Stimulated activated CD8-positive, alpha-beta memory T cell treated with anti-CD3 and anti-CD28 coated beads, Interleukin-4, amount 100 ng/mL, for 4 hours (primary cell): ENCODE measurements at places on chromosomes 1 and 21.
A peak's percentile ranks its signal among the peaks of the same experiment; 100 is the strongest.

- no peak for DNase-seq
These were observed 633 bp upstream of the RFX5 start for GRCh38 chr1:151347523-151348246.

DNA sequence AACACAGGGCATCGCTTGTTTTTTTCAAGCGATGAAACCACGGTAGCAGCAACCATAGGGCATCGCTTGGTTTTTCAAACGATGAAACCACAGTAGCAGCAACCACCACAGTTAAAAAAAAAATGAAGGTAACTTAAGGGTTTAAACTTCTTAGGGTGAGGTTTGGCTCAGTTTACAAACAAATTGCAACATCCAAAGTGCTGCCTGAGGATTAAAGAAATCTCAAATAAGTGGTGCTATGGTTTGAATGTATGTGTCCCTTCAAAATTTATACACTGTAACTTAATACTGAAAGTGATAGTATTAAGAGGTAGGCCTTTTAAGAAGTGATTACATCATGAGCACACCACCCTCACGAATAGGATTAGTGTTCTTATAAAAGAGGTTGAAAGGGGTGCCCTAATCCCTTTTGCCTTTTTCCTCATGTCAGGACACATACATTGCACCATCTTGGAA, 6.4 kb upstream of the GBP5 start:
- DNase-seq, result no peak

- no peak for DNase-seq
These were observed 69.3 kb downstream of the POU2F1 start for GRCh38 chr1:167289966-167290365.

GRCh38 chr1:28122183-28122582, 33.8 kb upstream of the EYA3 start:
- no peak for DNase-seq

DNA sequence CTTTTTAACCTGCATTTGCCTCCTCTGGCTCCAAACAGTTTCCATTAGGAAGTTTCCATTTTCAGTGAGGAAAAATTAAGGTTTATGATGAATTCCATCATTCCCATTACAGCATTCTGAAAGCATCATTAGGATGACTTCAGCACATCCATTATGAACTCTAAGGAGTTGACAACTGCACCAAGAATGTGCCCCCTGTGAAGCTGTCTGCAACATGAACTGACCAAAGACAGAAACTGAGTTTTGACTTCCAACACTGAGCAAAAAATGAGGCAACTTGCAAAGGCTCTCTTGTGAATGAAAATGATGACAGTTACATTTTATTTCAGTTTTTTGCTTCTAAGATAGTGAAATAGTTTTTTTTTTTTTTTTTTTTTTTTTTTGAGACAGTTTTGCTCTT, 18.3 kb upstream of the KCNE1 start:
- DNase-seq, result no peak

- no peak for DNase-seq
These were observed 9.9 kb downstream of the GIPC2 start for GRCh38 chr1:78055565-78056132.

DNA sequence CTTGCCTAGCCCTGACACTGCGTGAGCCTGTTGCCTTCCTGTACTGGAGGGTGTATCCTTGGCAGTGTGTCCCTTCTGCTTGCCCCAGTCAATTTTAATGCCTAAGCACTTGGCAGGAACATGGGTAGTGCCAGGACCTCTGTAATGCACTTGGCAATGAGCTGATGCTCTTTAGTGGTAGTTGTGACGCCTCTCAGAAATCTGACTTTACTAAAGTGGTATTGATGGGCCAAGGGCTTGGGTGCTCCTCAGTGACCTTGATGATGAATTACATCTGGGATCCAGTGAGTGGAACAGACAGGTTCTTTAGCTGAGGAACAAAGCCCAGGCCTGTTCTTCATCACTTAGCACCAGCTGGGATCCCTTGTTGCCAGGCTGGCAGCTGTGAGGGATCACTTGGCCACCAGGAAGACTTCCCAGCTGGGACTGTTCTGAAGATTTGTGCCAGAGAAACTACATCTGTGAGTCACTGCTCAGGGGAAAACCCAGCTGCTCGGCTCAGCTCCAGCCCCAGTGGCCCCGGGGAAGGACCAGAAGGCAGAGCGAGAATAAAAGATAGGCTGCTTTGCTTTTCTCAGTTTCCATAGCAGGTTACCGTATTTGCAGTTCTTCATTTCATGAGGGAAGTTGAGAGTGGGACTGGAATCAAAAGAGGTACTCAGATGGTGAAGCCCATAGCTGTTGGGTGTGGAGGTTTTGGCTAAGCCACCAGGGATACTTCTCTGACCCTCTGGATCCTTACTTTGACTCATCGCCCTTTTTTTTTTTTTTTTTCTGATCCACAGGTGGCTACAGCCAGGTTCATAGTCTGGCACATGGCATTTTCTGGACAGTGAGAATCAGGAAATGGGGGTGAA, 28.5 kb upstream of the KCNA2 start:
- peak; percentile 37 for DNase-seq

DNA sequence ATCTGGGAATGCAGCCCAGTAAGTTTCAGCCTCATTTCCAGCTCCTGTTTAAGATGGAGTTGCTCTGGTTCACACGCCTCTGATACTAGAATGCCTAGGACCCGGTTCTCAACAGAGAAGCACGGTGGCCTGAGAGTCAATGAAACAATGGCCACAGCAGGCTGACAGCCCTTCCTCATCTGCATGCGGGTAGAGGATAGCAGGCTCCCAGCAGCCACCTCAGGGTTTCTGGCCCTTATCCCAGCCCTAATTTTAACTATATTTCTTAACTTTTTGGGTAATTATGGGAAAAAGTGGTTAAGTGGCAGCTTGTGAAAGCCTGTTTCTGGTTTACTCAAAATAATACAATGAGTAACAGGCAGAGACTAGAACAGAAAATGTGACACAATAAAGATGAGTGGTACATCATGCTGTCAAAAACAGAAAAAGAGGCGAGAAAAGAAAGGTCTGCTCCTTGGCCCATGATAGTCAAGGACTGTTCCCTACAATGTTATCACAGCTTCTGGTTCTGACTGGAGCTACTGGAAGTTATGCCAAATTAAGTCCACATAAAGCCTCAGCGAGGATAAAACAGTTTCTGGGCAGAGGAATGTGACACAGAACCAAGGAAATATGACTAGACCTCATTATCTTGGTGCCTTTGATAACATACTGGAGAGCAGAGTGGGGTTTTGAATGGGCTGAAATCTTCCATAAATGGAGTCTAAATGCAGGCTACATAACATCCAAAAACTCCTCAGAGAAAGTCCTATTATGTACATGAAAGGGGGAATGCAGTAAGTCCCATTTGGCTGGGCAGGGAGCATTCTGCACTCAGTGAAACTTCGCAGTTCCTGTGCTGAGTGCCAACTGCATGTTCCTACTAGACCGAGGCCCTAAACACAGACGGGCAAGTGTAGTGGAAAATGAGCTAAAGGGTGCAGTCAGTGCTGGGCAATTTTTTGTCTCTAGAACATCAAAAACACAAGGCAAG, 92.1 kb downstream of the NIBAN1 start:
- DNase-seq, result no peak

GRCh38 chr1:156958247-156958714, 37.8 kb downstream of the LRRC71 start:
- DNase-seq, result no peak

GRCh38 chr1:34904236-34905097, 25.0 kb downstream of the DLGAP3 start:
- no peak for DNase-seq

DNA sequence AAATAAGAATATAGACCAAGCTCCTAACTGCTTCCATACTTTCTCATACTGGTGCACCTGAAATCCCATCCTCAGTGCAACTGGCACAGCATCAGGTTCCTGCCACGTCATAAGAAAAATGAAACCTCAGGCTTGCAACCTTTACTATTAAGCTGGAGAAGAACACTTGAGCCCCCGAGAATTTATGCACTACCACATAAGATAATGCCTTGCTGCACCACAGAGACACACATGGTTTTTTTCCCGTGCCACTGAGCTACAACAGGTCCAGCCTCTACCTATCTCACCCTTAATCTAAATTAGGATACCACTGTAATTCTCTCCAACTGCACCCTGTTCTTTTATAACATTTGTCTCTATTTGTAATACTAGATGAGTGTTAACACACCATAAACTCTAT, 174.5 kb downstream of the DENND1B start:
- DNase-seq, result no peak

- DNase-seq, result no peak
These were observed 27.1 kb downstream of the GPBP1L1 start for GRCh38 chr1:45659222-45659621.

- no peak for DNase-seq
These were observed 73.3 kb upstream of the TINAGL1 start for GRCh38 chr1:31502926-31503511.

- DNase-seq, result no peak
These were observed 71.5 kb upstream of the ERG start for GRCh38 chr21:38569733-38570132.

GRCh38 chr1:166170075-166170474, 3.3 kb upstream of the FAM78B start:
- DNase-seq, result no peak

- peak; percentile 66 for DNase-seq
These were observed 49.2 kb upstream of the C1orf198 start for GRCh38 chr1:230917284-230918135.

- no peak for DNase-seq
These were observed 566.8 kb upstream of the B3GALT2 start for GRCh38 chr1:193753038-193753756.

DNA sequence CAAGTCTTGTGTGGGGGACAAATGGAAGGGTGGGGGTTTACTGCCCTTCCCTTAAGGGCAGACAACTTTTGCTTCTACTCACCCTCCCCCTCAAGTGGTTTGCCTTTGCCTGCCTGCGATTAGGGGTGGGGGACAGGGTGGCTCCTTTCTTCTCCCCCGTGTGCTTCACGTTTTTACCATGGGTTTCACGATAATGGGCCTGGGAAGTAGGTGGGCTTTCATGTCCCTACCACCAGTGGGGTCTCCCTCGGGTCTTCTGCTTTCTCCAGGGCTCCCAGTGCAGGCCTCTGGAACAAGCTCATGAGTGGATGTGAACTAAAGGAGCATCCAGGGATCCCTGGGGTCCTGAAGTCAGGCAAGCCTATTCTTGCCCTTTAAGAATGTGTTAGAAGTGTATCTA, 21.6 kb downstream of the UTP25 start:
- DNase-seq, result no peak

DNA sequence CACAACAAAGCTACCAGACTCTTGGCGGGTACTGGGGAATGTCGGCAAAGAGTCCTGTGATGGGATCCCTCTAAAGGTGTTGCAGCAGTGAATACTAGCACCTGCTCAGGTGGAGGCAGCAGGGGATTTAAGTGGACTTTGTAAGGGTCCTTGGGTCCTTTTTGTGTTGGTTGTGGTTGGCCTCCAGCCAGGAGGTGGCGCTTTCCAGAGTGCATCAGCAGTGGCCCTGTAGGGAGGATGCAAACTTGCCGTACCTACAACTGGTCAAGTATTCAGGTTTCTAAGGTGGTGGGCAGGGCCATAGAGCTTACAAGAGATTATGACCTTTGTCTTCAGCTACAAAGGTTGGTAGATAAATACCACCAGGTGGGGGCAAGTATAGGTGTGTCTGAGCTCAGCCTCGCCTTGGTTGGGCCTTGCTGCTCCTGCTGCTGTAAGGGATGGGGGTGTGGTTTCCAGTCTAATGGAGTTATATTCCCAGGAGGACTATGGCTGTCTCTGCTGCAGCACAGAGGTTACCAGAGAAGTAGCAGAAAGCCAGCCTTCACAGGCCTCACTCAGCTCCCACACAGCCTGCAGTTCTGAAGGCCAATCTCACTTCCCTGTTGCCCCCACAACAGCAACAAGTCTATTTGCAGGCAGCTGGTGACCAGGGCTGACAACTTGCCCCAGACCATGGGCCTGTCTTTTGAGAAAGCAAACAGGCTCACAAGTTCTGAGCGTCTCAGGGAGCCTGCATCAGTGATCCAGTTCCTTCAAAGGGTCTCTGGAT, 7.3 kb downstream of the OR2M5 start:
- no peak for DNase-seq

GRCh38 chr1:84701376-84701775, 11.1 kb upstream of the SSX2IP start:
- no peak for DNase-seq

GRCh38 chr1:97507863-97508262, 413.0 kb downstream of the DPYD start:
- no peak for DNase-seq

GRCh38 chr1:31984419-31985347, 29.0 kb upstream of the KHDRBS1 start:
- no peak for DNase-seq

DNA sequence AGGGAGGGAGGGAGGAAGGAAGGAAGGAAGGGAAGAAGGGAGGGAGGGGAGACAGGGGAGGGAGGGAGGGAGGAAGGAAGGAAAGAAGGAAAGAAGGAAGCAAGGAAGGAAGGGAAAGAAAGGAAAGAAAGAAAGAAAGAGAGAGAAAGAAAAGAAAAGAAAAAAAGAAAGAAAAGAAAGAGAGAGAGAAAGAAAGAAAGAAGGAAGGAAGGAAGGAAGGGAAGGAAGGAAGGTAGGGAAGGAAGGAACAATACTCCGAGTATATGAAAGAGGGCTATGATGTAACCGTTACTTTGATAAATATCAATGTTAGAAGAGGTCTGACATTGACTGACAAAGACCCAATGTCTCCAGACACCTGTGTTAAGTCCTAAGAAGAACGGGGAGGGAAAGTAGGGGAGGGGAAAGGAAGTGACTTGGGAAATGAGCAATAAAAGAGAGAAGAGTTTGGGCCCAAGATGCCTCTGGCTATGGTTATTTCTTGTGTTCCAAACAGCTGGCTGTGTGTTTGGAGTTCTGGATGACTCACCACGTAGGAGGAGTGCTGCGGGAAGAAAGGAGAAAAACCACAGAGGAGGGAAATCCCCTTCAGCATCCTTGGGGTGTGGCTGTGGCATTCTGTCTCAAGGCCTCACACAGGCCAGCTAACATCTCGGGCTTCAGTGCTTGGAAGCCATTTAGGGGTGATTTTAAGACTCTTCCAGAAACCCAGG, 37.0 kb upstream of the RXRG start:
- no peak for DNase-seq

- DNase-seq, result no peak
These were observed 4.2 kb downstream of the FMO1 start for GRCh38 chr1:171252482-171252881.

GRCh38 chr1:208215393-208215792, 28.8 kb downstream of the PLXNA2 start:
- no peak for DNase-seq

DNA sequence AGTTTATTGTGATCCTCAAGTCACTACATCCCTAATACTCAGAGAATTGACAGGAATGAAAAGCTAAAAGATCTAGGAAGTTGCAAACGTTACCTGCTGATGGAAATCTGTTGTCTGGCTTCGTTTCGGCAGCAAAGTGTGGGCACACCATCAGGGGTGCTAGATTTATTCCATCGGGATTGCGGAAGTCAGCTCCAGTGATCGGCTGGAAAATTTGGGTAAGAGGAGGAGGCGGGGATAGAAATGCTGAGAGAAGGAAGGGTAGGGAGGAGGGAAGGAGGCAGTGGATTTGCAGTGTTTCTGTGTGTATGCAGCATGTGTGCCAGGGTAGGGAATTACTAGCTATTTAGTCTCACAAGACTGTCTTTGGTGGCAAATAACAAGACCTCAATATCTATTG, at the start of gene CTSK:
Gene CTSK, minus strand, starts transcription at position 140 of the 400 bp plus-strand sequence. CDS start 1,455 bp downstream, outside the sequence.
- no peak for DNase-seq

- DNase-seq, result no peak
These were observed 119.7 kb downstream of the ZNF281 start for GRCh38 chr1:200290010-200290685.

- no peak for DNase-seq
These were observed 105.8 kb downstream of the MRPL39 start for GRCh38 chr21:25501462-25501861.
